ENCODE measurements at places on chromosomes 7 and 10.

DNA sequence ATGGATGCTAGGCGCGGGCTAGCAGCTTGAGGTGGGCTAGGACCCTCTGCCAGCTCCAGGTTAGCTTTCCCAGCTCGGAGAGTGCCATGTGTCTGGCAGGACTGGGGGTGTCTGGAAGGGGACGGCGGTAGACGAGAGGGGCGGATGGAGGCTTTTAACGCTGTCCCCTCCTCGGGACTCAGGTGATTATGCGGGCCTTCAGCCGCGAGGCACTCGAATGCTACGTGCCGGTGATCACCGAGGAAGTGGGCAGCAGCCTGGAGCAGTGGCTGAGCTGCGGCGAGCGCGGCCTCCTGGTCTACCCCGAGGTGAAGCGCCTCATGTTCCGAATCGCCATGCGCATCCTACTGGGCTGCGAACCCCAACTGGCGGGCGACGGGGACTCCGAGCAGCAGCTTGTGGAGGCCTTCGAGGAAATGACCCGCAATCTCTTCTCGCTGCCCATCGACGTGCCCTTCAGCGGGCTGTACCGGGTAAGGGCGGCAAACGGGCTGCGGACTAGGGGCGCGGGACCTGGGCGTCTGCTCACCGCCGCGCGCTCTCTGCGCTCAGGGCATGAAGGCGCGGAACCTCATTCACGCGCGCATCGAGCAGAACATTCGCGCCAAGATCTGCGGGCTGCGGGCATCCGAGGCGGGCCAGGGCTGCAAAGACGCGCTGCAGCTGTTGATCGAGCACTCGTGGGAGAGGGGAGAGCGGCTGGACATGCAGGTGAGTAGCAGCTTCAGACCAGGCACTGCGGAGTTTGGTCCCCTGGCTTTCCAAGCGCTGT lies 1.1 kb downstream of the CYP26A1 start:
- DNase-seq, result no peak

DNA sequence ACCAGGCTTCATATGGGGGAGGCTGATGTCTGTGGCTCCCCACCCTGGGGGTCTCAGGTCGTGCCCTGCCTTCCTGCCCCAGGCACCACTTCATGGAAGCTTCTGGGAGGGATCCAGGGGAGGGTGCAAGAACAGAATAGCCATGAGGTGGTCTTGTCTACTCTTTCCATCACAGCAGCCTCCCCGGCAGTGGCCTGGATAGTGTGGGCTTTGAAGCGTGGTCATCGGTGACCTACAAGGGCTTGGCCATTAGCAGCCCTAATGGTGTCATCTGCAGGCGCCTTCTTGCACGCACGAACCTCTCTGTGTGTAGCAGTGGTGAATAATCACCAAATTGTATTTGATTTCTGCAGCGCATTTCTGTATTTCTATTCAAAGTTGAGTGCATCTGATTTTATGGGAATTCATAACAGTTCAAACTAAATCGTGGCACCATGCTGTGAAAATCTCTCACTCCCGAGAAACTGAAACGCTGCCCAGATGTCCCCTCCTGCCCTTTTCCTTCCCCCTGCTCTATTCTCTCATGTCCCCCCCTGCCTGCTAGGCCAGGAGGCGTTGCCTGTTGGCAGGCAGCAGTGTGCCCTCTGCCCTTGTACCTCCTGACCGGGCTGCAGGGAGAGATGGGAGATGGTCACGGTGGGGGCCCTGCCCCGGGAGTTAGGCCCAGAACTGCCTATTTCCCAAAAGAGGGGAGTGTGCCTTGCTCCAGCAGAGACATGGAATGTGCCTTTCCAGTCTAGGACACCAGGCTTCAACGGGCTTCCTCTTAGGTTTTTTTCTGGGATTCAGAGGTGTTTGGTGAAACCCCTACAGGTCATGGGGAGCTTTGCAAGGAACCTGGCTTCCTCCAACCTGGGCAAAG lies 34.8 kb downstream of the CDH23 start:
- DNase-seq, result no peak

DNA sequence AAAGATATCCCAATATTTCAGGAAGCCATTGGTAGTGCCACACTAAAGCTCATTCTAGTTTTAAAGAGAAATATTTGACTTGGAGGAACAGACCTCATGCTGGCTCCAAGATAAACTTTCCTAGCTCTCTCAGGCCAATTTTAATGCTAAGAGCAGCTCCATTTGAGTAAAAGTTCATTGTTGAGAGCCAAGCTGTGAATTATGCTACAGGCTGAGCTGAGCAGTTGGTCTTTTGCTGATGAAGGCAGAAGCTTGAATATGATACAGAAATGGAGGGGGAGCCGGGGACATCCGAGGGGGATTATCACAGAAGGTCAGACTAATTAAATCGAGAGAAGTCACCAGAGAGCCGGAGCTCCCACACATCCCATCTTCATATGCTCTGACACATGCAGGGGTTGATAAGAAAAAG lies 175.7 kb upstream of the AUTS2 start:
- no peak for DNase-seq

GRCh38 chr10:1114315-1114714 lies 58.1 kb downstream of the WDR37 start:
- no peak for DNase-seq

DNA sequence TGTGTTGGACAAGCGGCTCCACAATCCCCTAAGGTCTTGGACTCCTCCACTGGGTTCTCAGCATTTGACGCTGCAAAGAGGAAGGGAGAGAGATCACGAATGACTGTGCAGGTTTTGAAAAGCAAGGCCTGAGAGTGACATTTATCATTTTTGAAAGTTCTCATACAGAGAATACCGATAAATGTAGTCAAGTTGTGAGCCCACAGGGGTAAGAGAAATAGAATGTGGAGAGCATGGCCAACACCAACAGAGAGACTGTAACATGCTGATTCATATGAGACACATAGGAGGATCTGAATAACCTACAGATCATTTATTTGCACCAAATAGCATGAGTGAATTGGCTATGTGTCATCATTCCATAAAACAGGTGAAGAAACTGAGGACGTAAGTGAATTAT lies 230.5 kb upstream of the MBL2 start:
- DNase-seq, result no peak

- no peak for DNase-seq
These were observed 86.3 kb upstream of the FAM13C start for GRCh38 chr10:59448616-59449015.

DNA sequence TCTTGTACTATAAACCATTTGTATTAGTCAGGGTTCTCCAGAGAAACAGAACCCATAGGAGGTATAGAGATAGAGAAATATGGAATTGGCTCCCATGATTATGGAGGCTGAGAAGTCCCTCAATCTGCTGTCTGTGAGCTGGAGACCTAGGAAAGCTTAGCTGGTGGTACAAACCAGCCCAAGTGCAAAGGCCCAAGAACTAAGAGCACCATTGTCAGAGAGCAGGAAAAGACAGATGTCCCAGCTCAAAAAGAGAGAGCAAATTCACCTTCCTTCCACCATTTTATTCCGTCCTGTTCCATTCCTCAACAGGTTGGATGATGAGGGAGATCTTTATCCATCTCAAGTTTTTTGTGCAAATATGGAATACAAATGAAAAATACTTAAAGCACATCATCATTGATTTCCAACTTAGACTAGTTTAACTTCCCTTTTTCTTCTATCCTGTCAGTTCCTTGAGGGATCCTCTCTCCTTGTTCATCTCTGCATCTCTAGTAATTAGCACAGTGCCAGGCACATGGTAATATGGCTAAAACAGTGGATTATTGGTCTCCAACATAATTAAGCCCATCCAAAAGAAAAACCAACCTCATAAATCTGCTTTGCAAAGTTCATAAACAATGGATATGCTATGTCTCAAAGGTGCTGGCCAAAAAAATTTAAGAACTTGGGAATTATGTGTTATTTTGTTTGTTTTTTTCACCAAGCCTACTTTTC lies 83.1 kb upstream of the PIK3CG start:
- no peak for DNase-seq

DNA sequence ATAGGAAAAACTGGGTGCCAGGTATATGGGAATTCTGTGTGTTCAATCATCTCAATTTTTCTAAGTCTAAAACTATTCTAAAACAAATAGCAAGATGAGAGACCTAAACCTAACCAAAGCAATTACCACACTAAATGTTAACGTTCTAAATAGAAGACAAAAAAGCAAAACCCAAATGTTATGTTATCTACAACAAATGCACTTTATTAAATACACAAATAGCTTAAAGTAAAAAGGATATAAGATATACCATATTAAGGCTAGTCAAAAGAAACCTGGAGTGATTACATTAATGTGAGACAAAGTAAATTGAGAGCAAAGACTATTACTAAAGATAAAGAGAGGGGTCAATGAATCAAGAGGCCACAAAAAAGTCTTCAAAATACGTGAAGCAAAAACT lies 81.4 kb downstream of the LARP4B start:
- DNase-seq, result no peak

DNA sequence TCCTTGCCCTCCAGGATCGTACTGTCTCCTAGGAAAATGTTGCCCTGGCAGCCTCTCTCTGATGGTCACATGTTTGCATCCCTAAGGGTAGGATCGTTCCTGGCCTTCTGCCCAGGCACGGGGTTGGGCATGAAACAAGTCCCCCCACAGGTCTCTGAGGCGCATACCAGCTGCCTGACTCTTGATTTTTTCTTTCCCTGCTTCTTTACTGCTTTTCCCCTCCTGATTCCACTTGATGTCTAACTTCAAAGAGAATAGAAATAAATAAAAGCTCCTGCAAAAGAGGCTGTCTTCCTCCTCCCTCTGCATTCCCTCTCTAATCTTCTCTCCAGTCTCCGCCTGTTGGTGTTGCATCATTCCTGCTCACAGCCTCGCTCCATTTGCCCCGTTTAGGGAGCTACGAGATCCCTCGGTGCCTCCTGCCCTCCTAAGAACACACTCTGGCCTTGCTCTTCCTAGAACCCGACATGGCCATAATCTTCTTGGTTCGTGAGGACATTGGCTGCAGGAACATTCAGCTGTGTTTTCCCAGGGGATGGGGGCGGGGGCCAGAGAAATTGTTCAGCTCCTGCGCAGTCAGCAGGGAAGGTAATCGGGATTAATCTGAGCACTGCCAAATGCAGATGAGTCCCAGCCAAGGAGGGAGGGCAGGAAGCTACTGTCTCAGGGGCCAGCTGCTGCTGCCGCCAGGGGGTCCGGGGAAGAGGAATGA lies 26.0 kb downstream of the LEP start:
- DNase-seq, result no peak

DNA sequence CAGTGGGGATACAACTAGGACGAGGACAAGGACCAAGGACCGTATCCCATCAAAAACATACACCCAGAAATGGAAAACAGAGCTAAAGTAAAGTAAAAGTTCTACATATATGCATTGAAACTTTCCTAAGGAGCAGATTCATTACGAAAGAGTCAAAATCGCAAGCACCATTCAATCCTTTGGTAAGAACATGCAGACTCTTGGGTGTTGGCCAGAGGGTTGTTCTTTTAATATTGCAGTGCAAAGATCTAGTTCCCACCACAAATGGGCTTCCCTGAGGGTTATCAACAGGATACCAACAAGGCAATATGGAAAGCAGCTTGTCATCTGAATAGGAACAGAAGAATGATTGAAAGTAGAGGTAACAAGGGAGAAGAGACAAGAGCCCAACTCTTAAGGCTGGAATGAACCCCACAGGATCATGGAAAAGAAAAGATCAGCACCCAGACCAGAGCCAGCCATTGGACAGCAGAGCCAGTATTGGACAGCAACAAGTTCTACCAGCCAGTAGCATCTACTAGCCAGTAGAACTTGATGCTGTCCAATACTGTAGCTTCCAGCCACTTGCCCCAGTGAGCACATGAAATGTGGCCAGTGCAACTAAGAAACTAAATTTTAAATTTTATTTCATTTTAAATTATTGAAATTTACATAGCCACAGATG lies 66.0 kb downstream of the OSBPL3 start:
- DNase-seq, result no peak

- no peak for DNase-seq
These were observed 304.9 kb upstream of the KAT6B start for GRCh38 chr10:74521526-74521925.
